ENCODE measurements at places on chromosomes 5 and 9.

DNA sequence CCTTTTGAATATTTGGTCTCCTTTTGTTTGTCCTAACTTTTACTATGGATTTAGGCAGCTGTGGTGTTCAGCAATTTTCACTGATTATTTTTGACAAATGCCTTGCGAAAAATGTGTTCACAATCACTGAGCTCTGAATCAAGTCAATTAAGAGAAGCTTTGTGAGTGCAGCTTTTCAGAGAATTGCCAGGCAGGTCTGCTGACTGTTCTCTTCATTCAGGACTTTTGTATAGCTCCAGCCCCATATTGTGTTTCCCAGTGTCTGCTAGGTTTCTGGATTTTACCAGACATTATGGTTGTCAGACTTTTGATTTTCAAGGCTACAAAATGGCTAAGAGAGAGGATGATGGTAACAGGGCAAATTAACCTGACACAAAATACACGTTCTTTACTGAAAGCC lies 1055.9 kb downstream of the CDH18 start:
- DNase-seq: no peak

GRCh38 chr9:22228542-22228941 lies 218.1 kb upstream of the DMRTA1 start:
- peak; percentile 25 for DNase-seq

DNA sequence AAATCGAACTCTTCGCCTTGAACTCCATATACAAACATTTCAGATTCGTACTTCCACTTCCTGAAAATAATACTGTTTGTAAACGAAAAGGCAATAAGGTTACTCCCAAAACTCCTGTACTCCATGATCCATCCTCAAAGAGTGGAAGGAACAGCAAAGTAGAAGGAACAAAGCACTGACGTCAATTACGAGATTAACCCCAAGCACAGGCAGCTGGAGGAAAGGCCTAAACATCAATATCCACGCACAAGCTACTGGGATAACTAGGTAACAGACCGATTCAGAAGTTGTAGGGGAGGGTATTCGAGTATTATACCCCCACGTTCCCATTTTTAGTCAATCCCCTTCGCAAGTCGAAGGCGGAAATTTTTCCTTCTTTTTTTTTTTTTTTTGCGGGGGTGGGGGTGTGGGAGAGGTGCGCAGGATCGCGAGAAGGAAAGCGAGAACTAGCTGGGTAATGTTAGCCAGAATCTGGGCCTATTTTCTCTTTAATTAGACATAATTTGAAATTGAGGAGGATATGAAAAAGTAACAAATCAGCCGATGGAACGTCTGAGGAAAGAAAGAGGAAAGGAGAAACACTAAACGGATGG lies 909 bp downstream of the AFF4 start:
- DNase-seq: peak; percentile 35

GRCh38 chr9:18014556-18014955 lies 435.7 kb downstream of the SH3GL2 start:
- DNase-seq: no peak

DNA sequence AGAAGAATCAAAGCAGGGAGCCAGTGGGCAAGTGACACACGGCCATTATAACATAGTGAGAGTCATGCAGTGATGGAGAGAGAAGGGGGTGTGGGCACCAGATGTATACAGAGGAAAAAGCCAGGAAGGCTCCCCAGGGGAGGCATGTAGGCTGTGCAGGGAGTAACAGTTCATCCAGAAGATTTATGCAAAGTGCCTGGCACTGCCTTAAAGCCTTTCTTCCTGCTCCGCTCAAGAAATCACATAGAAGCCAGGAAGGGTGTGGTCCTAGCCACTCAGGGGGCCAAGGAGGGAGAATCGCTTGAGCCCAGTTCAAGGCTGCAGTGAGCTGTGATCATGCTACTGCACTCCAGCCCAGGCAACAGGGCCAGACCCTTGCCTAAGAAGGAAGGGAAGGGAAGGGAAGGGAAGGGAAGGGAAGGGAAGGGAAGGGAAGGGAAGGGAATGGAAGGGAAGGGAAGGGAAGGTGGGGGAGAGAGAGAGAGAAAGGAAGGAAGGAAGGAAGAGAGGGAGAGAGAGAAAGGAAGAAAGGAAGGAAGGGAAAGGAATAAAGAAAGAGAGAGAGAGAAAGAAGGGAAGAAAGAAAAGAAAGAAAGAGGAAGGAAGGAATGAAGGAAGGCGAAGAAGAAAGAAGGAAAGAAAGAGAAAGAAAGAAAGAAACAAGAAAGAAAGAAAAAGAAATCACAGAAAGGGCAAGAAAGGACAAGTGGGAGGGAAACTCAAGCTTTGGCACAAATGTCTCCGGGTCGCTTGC lies 89.8 kb downstream of the LHX2 start:
- no peak for DNase-seq

DNA sequence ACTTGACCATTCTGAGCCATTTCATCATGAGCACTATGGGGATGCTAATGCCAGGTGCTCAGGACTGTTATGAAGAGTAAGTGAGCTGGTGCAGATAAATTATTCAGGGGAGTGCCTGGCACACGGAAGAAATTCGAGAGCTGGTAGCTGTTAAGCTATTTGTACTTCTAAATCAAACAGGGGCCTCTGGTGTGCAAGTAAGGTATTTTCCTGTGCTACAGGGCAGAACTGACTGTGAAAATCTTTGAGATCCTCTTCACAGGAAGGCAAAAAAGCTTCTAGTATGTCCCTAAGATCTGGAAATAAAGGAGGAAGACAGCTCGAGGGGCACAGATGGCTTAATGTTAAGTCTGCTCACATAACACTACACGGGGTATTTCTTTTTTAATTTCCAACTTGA lies 106.3 kb upstream of the SPOCK1 start:
- peak; percentile 23 for DNase-seq

GRCh38 chr9:124220946-124221451 lies 36.8 kb upstream of the NEK6 start:
- DNase-seq: no peak

Measured in HFFc6 (cell line).